Stimulated activated CD4-positive, alpha-beta T cell treated with anti-CD3 and anti-CD28 coated beads, Interleukin-1b, Interleukin-23, amount 100 ng/mL, for 24 hours (primary cell): ENCODE measurements at places on chromosomes 4 and X.

- DNase-seq = no peak
Observed at GRCh38 chr4:36303426-36304137, 22.2 kb downstream of the DTHD1 start.

- no peak for DNase-seq
Observed at GRCh38 chrX:109974906-109975655, 27.8 kb upstream of the TMEM164 start.

DNA sequence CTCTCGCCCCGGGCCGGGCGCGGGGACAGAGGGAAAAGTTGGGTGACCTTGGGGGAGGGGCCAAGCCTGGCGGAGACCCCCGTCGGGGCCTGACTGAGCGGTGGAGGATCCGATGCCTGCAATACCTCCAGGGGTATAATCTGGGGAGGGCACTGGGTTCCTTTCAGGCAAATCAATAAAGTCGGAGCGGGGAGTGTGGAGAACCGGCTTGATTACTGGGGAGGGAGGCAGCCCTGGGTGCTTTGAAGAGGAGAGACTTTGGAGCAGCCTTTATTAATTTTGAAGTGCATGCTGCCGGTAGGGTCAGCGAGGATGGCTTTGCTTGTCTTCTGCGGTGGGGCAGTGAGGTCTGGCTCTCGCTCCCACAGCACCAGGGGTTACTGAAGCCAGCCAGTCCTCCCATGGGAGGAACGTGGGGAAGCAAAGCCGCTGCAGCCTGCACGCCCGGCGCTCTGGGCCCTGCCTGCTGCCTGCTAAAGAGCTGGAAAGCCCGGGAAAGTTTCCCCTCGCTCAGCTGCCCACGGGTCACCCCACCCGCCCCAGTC, 403 bp upstream of the LGI2 start:
- DNase-seq = no peak

GRCh38 chr4:633976-634598, 8.7 kb downstream of the PDE6B start:
- no peak for DNase-seq

- DNase-seq = no peak
Observed at GRCh38 chr4:75736862-75737261, 12.5 kb downstream of the USO1 start.

DNA sequence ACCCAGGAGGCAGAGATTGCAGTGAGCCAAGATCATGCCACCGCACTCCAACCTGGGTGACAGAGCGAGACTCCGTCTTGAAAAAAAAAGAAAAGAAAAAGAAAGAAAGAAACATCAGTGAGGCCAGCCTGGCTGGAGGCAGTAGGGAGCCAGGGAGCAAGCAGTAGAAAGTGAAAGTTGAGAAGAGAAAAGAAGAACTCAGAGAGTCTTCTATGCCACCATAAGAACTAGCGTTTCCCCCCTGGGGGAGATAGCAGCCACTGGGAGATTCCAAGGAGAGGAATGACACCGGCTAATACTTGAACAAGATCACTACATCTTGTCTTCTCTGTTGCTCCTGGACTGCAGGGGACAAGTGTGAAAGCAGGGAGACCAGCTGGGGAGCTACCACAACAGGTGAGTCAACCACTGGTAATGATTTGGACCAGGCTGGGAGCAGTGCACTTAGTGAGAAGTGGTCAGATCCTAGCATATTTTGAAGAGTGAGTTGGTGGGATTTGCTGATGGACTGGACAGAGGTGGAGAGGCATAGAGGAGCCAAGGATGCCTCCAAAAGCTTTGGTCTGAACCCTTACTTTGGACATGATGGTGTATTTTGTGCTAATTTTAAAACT, 33.4 kb downstream of the SLC2A9 start:
- no peak for DNase-seq

DNA sequence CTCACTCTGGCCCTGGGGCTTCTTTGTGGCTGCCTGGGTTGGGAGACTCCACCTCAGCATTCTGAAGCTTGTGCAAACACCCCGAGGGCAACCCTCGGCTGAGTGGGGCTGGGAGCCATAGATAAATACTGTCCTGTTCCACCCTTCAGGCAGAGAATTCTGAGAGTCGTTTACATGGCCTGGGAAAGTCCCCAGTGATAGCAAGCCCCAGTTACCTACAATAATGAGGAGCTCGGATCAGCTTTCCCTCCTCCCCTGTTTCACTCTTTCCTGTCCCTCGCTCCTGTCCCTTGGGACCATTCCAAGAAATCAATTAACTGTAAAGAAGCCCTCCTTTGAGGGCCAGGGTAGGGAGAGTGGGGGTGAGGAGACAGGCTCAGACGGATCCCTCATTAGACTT, 31.6 kb upstream of the DDX3X start:
- DNase-seq = no peak

GRCh38 chrX:132443196-132444135, 45.4 kb downstream of the MBNL3 start:
- no peak for DNase-seq

GRCh38 chr4:139916041-139916440, 237.9 kb downstream of the MAML3 start:
- DNase-seq = no peak

DNA sequence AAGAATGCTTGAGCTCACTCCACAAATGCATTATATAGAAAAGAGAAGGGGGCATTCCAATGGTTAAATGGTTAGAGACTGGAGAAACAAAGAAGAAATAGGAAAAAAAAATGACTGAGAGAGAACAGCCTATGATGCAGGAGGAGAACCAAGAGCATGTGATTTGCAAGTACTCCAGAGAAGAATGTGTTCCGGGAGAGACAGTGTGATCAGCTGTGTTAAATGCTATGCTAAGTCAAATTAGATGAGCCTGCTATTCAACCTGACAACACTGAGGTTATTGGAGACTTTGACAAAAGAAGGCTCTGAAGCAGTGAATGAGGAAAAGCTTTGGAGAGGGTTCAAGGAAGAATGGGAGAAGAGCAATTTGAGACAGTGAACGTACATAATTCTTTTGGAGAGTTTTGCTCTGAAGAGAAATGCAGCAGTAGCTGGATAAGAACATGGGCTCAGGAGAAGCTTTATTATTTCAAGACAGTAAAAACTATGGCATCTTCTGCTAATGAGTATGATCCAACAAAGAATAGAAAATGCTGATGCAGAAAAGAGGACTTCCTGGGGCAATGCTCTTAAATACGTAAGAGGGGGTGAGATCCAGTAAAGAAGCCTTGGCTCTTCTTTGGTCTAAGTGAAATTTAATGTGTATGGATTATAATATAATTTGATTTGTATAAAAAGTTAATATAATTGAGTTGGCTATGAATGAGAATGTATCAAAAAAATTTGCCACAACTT, 66.3 kb downstream of the PPP3CA start:
- DNase-seq = no peak

DNA sequence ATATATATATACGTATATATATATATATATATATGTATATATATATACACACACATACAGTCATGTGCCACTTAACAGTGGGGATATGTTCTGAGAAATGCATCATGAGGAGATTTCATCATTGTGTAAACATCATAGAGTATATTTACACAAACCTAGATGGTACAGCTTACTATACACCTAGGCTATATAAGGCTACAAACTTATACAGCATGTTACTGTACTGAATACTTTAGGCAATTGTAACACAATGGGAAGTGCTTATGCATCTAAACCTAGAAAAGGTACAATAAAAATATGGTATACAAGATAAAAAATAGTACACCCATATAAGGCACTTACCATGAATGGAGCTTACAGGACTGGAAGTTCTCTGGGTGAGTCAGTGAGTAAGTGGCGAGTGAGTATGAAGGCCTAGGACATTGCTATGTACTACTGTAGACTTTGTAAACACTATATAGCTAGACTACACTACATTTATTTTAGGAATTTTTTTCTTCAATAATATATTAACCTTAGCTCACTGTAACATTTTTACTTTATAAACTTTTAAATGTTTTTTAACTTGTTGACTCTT, 13.2 kb upstream of the CCSER1 start:
- no peak for DNase-seq

GRCh38 chr4:181793096-181793495, 450.1 kb upstream of the TENM3 start:
- no peak for DNase-seq

DNA sequence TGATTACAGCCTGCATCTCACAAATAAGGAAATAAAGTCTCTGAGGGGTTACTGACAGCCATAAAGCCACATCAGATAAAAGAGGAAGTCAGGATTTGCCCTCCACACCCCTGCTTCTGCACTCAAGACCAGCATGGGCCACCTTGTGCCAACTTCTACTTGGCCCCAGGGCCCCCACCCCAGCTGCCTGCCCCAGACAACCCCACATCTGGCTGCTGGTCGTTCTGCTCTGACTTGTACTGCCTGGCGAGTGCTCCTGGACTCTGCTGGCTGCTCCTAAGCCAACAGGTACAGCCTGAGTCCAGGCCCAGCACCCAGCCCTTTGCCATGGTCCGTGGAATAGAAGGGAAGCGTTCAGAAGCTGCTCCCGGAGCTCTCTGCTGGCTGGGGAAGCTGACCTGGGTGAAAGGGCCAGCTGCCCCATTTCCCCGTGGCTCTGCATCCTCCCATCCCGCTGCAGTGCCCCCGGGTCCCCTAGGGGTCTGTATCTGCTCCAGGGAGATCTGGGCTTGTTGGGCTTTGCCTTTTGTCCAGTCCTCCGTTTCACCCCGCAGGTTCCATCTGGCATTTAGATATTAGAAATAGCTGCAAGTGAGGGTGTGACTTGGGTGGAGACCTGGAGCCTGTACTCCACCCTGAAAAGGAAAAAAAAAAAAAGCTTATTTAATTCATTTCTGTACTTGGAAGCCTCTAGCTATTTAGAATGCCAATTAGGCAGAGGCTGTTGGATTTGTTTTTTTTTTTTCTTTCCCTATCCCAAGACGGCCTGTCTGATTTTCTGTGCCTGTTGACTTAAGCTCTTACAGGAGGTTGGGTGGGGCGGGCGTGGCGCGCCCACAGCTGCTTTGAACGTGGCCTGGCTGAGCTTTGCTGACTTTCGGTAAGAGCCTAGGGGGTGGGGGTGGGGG, 194.7 kb downstream of the PTTG2 start:
- no peak for DNase-seq

- DNase-seq = no peak
Observed at GRCh38 chr4:56434599-56435139, 746 bp downstream of the PPAT start.

DNA sequence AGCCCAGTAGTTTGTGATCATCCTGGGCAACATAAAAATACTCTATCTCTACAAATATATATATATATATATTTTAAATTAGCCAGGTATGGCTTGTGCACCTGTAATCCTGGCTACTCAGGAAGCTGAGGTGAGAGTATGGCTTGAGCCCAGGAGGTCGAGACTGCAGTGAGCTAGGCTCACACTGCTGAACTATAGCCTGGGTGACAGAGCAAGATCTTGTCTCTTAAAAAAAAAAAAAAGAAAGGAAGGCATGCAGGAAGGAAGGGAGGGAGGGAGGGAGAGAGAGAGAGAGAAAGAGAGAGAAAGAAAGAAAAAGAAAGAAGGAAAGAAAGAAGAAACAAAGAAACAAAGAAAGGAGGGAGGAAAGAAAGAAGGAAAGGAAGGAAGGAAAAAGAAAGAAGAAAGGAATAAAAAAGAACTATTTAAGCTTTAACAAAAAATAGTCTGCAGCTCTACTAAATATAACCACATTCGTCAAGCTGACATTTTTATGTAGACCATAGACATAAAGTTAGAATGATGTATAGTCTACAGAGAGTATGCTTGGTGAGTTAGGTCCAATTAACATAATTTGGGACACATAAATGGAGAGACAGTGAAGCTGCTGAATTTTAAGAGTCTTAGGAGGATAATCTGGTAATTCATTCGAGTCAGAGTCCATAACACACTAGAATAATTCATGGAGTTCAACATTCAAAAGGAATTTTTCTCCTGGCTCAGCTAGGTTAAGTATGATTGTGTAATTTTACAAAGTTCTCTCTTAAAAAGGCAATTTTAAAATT, 111.9 kb downstream of the GLRA3 start:
- DNase-seq = no peak

DNA sequence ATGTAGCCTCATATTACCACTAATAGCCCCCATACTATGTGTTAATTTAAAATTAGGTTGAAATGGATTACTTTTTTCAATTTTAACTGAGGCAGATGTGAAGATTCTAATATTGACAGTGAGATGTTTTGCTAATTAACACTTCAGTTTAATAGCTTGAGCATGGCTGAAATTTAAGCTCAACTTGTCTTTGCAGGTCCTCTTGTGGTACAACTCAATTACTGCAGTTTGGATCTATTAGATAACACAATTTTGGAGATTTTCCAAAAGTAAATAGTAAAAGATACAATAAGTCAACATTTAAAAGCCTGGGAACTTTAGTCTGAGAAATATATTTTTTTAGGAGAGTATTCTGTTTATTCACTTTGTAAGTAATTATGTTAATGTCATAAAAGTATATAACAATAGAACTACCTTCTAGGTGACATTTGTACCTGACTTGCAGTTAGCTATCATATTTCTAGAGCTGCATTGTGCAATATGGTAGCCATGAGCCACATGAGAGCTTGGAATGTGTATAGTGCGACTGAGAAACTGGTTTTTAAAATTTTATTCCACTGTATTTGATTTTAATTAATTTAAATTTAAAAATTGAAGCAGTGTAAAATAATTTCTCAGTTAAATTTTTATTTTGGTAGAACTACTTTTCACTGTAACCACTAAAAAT, 73.1 kb upstream of the FMR1 start:
- no peak for DNase-seq

DNA sequence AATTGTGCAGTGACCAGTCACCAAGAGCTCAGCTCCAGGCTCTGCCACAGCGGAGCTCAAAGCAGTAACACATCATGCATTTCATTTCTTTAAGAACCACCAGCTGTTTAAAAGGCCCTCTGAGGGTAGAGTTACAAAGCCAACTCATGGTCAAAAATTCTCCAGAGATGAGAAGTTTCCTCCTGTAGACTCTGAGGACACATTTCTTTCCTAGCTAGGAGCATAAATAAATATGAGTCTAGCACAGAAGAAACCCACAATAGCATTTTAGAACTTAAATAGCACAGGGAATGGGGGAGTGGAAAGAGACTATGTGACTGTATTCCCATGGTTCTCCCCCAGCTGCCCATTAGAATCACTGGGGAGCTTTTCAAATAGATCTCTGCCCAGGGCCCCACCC, 6.5 kb upstream of the CRMP1 start:
- DNase-seq = no peak

DNA sequence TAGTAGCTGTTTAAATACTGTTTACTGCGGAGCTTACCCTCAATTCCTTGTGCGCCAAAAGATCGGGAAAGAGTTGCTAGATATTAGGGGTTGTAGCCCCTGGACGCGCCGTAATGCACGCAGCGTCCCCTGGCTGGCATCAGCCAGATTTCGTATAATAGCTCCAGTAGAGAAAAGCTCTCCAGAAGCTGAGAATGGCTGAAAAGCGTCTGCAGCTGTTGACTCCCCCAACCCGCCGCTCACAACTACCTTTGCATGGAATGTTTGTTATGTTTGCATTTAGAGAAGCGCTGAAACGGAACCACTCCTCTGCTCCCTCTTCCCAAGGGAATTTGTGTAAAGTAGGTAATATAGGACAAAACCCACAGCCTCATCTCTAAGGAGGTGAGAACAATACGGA, 3.7 kb downstream of the DOCK11 start:
- DNase-seq = no peak
